ENCODE measurements at places on chromosomes 5 and 9.

GRCh38 chr9:36934478-36935065 lies 99.5 kb downstream of the PAX5 start:
- no peak for DNase-seq

- DNase-seq = no peak
Observed at GRCh38 chr5:15558240-15558639, 58.3 kb downstream of the FBXL7 start.

- DNase-seq = no peak
Observed at GRCh38 chr5:122909470-122910100, 64.2 kb downstream of the SNX24 start.

GRCh38 chr5:174549254-174549653 lies 175.1 kb upstream of the MSX2 start:
- DNase-seq = no peak

- no peak for DNase-seq
Observed at GRCh38 chr5:82594097-82594496, 315.9 kb upstream of the RPS23 start.

- DNase-seq = no peak
Observed at GRCh38 chr9:36968574-36969215, 65.4 kb downstream of the PAX5 start.

GRCh38 chr9:89864257-89864656 lies 259.4 kb downstream of the GADD45G start:
- no peak for DNase-seq

- peak; percentile 77 for DNase-seq
Observed at GRCh38 chr5:60287174-60287771, 393.7 kb upstream of the PDE4D start.

- no peak for DNase-seq
Observed at GRCh38 chr9:120043448-120043847, 536.5 kb downstream of the CDK5RAP2 start.

GRCh38 chr5:38941912-38942311 lies 96.1 kb downstream of the OSMR start:
- no peak for DNase-seq

DNA sequence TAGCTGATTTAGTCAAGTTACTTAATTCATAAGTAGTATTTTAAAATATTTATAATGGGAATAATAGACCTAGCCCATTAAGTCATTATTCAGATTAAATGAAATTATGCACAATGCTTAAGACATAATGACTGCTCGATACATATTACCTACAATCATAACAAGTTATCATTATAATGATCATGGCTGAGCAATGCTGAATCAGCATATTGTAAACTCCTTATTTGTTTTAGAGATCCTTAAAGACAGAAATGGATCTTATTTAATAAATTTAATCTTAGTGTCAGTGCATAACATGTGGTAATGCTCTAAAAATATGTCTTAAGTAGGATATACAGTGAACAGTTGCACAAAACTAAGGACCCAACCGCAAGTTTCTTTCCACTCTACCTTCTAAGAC lies 169.0 kb downstream of the TRPM6 start:
- DNase-seq = no peak

- no peak for DNase-seq
Observed at GRCh38 chr9:3214741-3215140, 311.1 kb downstream of the RFX3 start.

DNA sequence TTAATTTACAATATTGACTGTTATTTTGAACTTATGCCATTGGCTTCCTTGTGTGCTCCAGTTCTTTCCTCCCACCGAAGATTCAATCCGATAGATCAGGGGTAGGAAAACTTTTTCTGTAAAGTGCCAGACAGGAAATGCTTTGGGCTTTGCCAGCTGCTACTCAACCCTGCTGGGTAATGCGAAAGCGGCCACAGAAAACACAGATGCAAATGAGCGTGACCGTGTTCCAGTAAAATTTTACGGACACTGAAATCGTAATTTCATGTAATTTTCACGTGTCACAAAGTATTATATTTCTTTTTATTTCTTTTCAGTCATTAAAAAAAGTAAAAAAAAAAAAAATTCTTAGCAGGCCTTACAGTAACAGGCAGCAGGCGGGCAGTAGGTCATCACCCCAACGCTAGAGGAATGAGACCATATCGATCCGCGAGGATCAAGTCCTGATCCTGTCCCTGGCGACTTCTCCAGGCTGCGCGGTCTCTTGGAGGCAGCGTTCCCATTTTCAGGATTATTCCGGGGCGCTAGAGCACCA lies 599 bp downstream of the NMRK1 start:
- DNase-seq = no peak

- no peak for DNase-seq
Observed at GRCh38 chr5:74949976-74950375, 83.8 kb upstream of the FAM169A start.

DNA sequence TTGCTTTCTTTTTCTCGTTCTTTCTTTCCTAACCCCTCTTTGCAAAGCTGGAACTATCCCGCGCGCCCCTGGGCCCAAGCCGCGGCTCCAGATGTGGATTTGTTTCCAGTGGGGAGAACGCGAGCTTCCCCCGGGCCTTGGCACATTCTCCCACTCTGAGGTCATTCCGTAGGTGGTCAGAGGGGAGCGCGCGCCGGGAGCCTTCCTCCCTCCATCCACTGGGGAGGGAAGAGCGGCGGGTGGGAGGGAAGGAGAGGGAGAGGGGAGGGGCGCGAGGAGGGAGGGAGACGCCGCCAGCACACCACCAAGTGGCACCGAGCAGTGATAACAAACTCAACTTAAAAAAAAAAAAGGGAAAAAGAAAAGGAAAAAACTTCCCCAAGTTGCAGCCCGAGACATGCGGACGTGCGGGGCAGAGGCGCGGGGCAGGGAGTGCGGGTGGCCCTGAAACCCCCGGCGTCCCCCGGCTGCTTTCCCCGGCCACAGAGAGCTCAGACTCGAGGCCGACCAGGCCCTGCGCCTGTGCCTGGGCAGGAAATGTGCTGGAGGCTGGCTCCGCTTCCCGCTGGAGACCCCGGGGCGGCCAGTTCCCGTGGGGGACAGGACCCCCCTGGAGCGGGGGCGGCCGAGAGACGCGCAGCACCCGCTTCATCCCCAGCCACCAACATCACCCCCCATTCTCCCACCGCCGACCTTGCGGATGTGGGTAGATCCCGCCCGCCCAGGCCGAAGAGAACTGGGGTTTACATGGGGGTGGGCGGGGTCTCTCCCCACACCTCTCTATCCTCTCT lies 3.1 kb downstream of the IER5L start:
- peak; percentile 69 for DNase-seq

DNA sequence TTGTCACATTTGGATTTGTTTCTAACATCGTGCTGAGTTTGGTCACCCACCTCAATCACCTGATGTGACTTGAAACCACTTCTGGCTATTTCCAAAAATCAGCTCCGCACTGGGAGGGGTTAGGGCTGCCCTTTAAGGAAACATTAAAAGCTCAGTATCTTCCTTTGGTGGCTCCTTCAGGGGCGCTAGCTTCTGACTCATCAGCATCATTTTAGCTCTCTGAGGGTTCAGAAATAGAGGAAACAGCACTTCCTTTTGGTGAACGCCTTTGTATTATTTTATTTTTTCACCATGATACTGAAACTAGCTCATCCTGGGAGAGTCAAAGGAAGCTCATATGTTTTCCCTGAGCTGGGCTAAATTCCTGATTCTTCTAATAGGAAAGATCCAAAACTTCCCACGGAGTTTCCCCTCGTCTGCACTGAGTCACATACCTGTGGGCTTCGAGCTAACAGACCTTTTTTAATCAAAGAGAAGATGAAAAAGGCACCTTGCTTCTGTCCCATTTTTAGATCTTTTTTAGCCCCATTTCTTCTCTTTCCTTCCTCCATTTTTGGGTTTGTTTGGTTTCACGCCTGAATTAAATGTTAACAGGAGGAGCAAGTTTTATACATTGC lies 48.2 kb downstream of the ROPN1L start:
- DNase-seq = no peak

- no peak for DNase-seq
Observed at GRCh38 chr9:104931256-104931655, 3.3 kb upstream of the ABCA1 start.

DNA sequence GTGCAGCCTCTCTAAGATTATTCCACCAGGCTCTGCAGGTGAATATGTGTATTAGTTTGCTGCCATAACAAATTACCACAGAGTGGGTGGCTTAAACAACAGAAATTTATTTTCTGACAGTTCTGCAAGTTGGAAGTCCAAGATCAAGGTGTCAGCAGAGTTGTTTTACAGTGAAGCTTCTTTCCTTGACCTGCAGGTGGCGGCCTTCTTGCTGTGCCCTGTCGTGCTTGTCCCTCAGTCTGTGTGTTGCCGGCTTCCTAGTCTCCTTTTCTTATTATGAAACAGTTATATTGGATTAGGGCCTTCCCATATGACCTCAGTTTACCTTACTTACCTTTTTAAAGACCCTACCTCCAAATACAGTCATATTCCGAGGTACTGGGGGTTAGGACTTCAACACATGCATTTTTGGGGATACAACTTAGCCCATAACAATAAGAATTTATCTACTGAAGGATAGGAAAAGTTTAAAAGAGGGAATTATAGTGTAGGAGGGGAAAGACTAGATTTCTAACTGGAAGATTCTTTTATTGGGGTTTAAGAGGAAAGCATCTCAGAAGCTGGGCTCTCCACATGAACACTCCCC lies 97.4 kb downstream of the OSTF1 start:
- peak; percentile 49 for DNase-seq

DNA sequence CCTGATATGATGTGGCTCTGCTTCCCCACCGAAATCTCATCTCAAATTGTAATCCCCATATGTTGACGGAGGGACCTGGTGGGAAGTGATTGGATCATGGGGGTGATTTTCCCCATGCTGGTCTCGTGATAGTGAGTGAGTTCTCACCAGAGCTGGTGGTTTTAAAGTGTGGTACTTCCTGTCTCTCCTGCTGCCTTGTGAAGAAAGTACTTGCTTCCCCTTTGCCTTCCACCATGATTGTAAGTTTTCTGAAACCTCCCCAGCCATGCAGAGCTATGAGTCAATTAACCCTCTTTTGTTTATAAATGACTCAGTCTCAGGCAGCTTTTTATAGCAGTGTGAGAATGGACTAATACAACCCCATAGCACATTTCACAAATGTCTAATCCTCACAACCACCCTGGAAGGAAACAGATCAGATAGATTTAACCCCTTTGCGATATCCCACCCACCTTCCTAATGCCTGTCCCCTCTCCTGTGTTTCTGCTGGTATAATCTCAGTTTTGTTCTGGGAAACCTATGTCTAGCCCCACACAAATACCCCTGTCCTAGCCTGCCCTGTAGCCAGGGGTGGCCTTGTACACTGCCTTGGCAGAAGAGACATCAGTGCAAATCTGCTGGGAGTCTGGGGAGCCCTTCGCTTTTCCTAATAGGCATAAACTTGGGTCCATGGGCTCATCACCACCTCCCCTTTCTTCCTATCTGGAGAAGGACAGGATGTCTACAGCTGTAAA lies 157.0 kb upstream of the RAI14 start:
- DNase-seq = no peak

DNA sequence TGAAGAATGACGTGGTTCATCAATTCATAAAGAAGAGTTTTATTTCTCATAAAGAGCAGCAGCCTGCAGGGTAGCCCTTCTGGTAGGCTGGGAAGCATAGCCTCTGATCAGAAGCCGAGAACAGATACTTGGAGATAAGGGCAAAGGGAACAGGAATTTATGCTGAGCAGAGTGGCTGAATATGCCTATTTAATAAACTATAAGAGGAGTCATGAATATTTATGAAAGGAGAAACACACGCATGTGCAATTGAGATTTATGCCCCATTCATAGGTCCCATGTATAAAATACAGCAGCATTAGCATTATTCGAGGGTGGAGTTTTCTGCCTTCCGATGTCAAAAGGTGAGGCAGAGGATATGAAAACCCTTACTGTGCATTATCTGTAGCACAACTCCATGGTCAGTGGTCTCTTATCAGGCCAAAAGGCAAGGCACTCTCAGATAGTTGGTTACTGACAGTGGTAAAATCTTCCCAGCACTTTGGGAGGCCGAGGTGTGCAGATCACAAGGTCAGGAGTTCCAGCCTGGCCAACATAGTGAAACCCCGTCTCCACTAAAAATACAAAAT lies 569.1 kb downstream of the ACTL7B start:
- DNase-seq = no peak

GRCh38 chr5:55708732-55709131 lies 3.4 kb downstream of the SLC38A9 start:
- no peak for DNase-seq

DNA sequence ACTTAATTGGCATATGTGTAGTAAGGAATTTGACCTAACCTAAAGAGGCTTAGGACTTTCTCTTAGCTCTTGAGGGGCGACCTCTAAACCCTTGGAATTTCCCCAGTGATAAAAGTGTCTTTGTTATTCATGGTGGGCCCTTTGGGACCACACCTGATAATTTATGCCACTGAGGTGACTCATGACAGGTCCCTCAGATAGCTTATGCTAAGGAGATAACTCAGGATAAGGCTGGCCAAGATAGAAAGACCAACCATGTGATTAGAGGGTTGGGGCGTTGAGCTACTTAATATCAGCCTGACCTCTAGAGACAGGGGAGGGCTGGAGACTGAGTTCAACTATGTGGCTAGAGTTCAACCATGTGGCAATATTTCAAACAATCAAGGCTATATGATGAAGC lies 218.1 kb downstream of the AP3B1 start:
- DNase-seq = peak; percentile 25

- no peak for DNase-seq
Observed at GRCh38 chr9:8643896-8644295, 844.3 kb upstream of the DMAC1 start.

DNA sequence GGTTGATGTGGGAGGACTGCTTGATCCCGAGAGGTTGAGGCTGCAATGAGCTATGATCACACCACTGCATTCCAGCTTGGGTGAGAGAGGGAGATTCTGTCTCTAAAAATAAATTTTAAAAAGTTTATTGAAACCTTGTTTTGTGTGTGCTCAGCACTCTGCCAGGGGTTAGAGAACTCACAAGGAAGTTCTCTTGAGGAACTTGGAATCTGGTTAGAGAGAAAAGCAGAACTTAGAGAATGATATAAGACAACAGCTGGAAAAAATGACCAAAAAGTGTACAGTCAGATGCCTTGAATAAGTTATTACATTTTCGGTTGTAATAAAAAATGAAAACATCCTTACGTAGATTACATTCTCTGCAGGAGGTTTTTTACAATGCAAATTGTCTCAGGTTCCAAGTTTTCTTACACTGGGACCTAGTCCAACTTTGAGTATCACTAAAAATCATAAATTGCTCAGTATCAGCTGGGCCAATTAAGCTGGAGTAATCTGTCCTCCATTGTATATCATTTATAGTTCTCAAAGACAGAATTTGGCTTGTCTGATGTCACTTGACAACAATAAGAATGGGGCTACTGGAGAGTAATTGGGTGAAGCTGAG lies 21.7 kb upstream of the TENT2 start:
- no peak for DNase-seq

GRCh38 chr9:129365196-129365595 lies 187.1 kb upstream of the IER5L start:
- no peak for DNase-seq

DNA sequence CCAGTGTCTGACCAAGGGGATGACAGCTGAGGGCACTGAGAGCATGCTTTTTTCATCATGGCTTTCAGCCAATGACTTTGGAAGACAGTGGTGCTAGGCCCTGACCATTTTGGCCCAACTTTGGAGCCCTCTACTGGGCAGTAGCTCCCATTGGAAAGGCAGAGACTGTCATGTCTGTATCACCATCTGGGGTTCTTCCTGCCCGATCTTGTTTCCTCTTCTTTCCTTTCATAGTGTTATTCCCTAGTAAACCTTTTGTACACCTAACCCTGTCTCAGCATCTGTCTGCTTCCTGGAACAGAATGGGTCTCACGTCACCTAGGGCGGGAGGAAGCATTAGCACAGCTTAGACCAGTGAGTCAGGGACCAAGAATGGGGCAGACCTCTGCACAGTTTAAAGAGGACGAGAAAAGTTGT lies 97.4 kb upstream of the MAST4 start:
- no peak for DNase-seq

GRCh38 chr9:116450378-116451139 lies 236.5 kb upstream of the TRIM32 start:
- no peak for DNase-seq

All from iPS-NIHi11 (cell line).